Activated CD4-positive, alpha-beta T cell treated with anti-CD3 and anti-CD28 coated beads, Interleukin-2, amount 50 U/mL, for 24 hours (primary cell): ENCODE measurements at places on chromosomes 5 and 9.

DNA sequence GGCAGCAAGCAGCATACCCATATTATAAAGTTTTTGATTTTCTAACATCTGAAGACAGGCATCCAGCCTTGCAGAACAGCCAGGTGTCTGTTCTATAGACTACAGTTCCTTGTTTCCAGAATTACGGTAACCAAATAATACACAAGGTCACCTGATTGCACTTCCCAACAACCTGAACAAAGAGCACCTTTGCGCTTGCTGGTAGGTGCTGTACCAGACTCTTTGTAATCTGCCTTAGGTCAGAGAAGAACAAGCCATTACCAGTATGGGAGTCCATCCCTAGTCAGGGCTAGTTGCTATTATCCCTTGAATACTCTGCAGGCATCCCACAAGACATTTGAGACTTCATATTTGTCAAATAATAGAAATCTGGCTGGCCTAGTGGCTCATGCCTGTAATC is 256.2 kb downstream of the ARRDC3 start:
- no peak for DNase-seq

DNA sequence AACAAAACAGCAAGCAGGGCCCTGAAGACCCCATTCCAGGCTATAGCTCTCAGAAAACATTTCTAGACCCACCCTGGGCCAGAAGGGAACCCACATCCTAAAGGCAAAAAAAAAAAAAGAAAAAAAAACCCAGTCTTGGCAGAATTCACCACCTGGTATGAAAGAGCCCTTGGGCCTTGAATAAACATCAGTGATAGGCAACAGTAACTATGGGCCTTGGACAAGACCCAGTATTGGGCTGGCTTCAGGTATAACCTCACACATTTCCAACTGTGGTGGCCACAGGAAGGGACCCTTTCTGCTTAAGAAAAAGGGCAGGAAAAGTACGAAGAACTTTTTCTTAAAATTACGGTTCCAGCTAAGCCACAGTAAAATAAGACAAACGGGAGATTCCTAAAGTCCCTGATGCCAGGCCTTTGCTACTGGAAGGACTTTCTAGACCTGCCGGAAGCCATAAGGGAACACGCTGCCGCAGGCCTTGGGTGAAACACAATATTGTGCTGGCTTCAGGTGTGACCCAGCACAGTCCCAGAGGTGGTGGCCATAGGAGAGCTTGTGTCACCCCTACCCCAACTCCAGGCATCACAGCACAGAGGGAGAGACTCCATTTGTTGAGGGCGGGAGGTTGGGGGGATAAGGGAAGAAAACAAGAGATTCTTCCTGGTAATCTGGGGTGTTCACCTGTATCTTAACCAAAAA is 505.2 kb upstream of the RGMB start:
- DNase-seq = no peak

- no peak for DNase-seq
Measured at GRCh38 chr5:5950658-5951057, 427.7 kb downstream of the MED10 start.

GRCh38 chr9:86275962-86276361 is 6.4 kb downstream of the ISCA1 start:
- DNase-seq = no peak

DNA sequence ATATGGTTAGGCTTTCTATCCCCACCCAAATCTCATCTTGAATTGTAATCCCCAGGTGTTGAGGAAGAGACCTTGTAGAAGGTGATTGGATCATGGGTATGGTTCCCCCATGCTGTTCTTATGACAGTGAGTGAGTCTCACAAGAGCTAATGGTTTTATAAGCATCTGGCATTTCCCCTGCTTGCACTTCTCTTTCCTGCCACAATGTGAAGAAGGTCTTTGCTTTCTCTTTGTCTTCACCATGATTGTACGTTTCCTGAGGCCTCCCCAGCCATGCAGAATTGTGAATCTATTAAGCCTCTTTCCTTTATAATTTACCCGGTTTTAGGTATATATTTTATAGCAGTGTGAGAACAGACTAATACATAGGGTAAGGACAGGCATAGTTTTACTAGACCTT is 334.5 kb downstream of the TLR4 start:
- DNase-seq = no peak

DNA sequence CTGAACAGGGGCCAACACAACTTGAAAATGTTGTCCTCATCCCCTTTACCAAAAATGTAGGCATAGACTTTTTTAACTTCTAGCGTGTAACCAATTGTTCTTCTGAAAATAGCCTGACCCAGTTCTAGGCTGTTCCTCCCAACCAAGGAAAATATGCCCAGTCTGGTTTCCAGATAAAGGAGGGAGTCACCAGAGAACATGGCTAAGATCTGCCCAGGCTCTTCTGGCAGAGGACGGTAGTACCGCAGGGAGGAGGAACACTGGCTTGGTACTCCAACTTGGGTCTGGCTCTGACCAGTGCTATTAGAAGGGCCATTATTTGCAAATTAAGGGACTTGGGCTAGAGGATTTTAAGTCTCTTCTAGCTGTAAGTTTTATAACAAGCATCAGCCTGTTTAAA is 63.1 kb downstream of the GRAMD2B start:
- no peak for DNase-seq

DNA sequence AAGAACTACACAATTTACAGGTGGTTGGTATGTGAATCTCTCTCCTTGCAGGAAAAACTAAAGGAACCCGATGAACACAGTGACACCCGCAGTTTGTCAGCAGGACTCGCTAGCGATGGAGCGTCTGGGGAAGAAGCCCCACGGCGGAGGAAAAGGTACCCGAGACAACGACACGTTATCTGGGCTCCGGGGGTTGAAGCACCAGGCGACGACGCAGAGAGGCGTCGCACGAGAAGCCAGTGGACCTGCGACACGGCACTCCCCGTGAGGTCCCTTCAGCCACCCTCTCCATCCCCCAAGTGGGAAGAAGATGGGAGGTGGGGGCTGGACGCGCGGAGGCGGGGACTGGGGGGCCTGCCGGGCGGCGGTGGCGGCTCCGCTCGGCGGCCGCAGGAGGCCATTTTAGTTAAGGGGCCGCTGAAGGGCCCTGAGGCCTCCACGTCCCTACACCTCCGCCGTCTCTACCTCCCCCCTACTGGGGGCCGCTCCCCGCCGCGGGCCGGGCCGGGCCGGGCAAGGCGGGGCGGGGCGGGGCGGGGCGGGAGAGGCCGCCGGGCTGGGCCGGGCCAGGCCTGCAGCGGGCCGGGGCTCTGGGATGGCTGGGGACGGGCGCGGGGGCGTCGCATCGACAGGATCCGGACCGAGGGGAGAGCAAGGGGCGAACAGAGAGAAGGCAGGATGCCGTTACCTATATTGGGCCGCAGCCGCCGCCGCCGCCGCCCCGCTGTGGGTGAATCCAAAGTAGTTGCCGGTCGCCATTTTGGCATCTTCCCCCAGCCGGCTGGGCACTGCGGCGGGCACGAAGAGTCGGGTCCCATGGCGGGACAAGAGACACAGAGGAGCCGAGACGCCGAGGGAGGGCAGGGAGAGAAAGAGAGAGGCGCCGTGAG is 754 bp downstream of the ZFR start:
- peak; percentile 10 for DNase-seq
